SJCRH30 (cell line): ENCODE measurements at places on chromosomes 3 and 15.

DNA sequence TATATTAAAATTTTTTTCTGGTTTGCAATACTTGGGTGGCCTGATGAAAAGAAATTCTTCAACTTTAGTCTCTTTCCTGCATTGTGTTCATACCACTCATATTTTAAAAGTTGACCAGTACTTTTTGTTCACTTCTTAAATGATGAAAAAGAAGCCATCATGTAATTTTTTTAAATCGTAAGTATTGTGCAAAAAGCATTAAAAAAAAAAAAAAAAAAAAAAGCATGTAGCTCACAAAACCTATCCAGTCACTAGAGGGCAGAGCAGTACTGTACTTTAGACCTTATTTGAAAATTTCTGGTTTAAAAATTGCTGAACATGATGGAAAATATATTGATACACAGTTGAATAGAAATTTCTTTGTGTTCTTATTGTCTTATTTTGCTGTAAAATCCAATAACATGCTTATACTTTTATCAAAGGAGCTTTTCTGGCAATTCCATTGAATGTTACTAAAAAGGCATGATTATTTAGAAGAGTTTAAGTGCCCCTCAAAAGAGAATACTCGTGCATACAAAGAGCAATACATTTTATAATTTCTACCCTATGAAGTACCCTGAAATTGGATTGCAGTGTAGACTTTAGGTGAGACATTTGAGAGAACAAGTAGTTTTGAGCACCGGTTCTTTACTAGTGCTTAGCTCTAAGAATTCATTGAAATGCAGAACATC, 137.7 kb downstream of the BBX start:
- no peak for DNase-seq

DNA sequence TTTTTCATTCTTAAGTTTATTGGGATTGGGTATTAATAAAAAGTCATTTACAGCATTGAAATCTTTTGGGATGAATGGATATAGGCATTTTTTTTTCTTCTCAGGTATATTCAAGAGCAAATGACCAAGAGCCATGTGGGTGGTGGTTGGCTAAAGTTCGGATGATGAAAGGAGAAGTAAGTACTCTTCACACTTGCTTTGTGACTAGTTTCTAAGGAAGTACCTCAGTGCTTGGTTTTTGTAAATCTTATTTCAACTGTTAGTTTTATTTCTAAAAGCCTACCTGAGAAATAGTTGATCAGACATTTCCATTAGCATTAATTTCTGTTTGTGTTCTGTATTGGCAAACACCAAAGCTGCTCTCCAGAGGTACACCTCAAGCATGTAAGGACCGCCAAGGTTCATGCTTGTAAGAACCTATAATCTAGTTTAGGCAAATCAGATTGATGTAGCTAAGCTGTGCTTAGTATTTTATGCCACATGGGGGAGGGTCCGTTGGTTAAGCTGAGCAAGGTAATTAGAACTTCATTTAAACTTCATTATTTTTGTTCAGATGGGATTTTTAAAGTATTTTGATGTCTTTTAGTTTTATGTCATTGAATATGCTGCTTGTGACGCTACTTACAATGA, 35.4 kb downstream of the FXR1 start:
- no peak for DNase-seq

DNA sequence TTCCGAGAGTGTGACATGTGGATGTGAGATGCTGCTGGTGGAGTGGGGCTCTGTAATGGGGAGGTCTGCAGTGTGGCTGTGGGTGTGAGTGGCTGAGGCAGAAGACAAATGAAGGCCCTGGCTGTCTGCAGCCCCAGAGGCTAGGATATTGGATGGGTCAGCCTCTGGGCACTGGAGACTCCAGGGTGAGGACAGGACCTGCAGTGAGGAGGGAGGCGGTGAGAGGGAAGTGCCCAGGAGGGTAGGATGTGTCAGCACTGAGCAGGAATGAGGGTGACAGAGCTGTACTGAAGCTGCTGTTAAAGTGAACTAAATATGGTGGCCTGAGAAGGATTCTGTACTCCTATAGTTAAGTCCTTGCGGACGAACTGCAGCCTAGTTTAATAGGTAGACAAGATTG, 27.3 kb upstream of the PXYLP1 start:
- no peak for DNase-seq

DNA sequence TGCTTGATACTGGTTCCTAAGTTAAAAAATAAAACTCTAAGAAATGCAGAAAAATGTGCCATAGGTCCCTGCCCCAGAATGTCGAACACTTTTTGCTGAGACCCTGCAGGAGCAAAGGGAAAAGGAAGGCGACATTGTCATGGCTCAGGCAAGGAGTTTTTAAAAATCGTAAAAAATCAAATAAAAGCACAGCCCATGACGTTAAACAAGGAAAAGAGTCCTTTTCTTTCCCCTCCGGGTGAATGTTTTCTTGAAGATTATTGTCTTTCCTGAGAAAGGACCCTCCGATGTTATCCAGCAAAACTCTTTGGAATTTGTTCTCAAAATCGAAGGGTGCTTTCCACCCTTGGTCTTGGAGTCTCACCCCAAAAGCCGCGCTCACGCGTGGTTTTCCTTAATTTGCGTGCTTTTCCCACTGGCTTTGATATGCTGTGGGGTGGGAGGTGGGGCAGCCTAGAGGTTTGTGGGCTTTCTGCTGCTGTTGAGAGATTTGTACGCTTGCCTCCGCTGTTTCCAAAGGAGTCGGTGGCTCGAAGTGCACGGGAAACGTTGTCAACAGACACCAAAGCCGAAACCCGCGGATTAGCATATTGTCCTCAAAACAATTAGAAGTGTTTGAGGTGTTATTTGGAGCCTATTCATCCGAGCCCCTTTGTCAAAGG, 2.9 kb downstream of the SOX14 start:
- DNase-seq, result no peak

DNA sequence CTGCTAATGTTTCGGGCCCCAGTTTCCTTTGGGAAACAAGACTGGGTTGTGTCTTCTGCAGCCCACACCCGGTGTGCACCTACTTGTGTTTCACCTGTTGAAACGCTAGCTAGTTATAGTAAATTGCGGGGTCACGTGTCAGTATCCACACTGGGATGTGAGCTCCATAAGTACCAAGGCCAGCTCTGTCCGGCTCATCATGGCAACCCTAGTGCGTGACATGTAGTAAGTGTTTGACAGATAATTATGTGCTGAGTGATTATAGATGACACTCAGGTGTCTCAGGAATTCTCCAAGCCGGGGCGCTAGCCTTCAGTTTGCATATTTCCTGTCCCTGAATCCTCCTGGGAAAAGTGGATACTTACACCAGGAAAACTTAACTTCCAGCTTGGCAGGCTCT, 12.8 kb downstream of the APOD start:
- DNase-seq, result no peak

GRCh38 chr15:74144153-74144775, 13.9 kb downstream of the ISLR2 start:
- DNase-seq, result no peak

DNA sequence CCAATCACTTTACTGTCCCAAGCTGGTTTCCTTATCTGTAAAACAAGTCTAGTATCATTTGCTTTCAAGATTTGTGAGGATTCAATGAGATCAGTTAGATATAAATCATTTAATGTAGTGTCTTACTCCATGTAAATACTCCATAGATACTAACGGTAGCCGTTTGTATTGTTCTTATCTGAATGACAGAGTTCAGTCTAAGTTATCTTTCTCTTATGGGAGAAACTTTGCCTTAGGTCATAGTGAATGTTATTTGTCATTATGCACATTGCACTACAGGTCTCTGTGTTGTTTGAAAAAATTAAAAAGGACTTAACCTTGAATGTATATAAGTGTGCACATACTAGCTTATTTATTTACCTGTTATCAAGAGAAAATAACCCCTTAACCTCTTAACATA, 44.7 kb downstream of the MBNL1 start:
- DNase-seq, result no peak

GRCh38 chr15:97718509-97718908, 242.0 kb upstream of the ARRDC4 start:
- no peak for DNase-seq
